ENCODE measurements at places on chromosomes 7 and 10. TPM values are rescaled to one million over a fixed set of nuclear protein-coding genes. Genes with fewer than 3 reads are reported as not detected.

CHCHD1 gene
- total RNA-seq, result 35.0 TPM

MSMB gene
- total RNA-seq, result not detected

GRCh38 chr10:109451879-109452278 is 471.4 kb downstream of the XPNPEP1 start:
- H3K36me3 ChIP-seq, result no peaks in the 10 kb centered on the region
- no peak overlapping the region for H3K27ac ChIP-seq
- H3K4me3 ChIP-seq, result no peak overlapping the region
- DNase-seq, result no peak
- H3K27me3 ChIP-seq, result no peaks in the 10 kb centered on the region

GRCh38 chr7:136399385-136399784 is 422.2 kb upstream of the MTPN start:
- H3K4me1 ChIP-seq, result no peaks in the 10 kb centered on the region
- DNase-seq, result no peak
- H3K27me3 ChIP-seq, result no peaks in the 10 kb centered on the region
- no peak overlapping the region for H3K27ac ChIP-seq
- no peaks in the 10 kb centered on the region for H3K36me3 ChIP-seq

DNA sequence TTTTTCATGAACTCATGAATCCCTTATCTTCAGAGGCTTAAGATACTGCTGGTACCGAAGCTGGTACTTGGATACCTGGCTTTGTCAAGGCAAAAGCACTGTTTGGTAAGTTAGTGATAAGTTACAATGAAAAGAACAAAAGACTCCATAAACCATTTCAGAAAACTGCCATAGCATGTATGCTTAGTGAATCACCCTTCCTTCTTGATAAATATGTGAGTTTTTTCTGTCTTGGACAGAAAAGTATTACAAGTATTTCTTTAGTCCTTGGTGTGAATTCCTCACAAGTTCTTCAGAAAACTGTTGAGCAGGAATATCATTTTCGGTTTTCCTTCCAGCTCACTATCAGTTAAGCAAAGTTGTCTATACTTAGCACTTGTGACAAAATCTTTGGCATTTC is 25.6 kb downstream of the PUS7 start:
- no peak overlapping the region for H3K27ac ChIP-seq
- no peak for DNase-seq
- H3K4me3 ChIP-seq, result no peak overlapping the region
- no peaks in the 10 kb centered on the region for H3K27me3 ChIP-seq
- H3K36me3 ChIP-seq, result peaks cover 7% of the 10 kb centered on the region

- no peaks in the 10 kb centered on the region for H3K27me3 ChIP-seq
- no peak overlapping the region for H3K27ac ChIP-seq
- H3K36me3 ChIP-seq, result no peaks in the 10 kb centered on the region
- DNase-seq, result no peak
- H3K4me3 ChIP-seq, result no peak overlapping the region
Measured at GRCh38 chr10:132848291-132848701, 62.3 kb upstream of the NKX6-2 start.

- H3K27me3 ChIP-seq, result no peaks in the 10 kb centered on the region
- no peak for DNase-seq
- no peak overlapping the region for H3K4me3 ChIP-seq
- no peaks in the 10 kb centered on the region for H3K4me1 ChIP-seq
- H3K36me3 ChIP-seq, result no peaks in the 10 kb centered on the region
Measured at GRCh38 chr7:117405519-117405918, 21.8 kb downstream of the ASZ1 start.

- H3K27me3 ChIP-seq, result no peaks in the 10 kb centered on the region
- no peak for DNase-seq
- no peak overlapping the region for H3K4me3 ChIP-seq
- H3K36me3 ChIP-seq, result no peaks in the 10 kb centered on the region
Measured at GRCh38 chr10:4609251-4609650, 216.8 kb upstream of the AKR1E2 start.

GRCh38 chr10:2431961-2432360 is 635.4 kb upstream of the PFKP start:
- no peak overlapping the region for H3K27ac ChIP-seq
- DNase-seq, result no peak

FBXO24 gene
- not detected for total RNA-seq

GRCh38 chr7:111744501-111745155 is 182.3 kb upstream of the IMMP2L start:
- no peak for DNase-seq
- no peaks in the 10 kb centered on the region for H3K27me3 ChIP-seq
- no peak overlapping the region for H3K4me3 ChIP-seq
- H3K36me3 ChIP-seq, result no peaks in the 10 kb centered on the region
- no peaks in the 10 kb centered on the region for H3K4me1 ChIP-seq

DNA sequence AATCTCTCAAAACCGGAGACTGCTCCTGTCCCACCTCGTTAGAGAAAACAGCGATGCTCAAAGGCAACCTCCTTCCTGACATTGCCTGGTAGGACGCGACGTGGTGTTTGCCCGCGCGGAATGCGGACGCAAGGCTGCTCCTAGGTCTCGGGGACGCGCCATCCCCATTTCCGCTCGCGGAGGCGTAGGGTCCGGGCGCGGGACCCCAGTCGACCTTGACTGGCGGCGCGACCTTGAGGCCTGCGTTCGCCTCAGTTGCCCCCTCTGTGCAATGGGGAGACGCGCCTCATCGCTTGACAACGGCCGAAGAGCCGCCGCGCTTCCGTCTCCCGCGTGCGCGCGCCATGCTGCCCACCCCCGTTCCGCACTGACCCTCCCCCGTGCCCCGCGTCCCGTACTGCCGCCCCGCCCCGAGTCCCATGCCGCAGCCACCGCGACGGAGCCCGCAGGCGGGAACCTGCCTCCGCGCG is 412 bp upstream of the PPIA start:
- H3K36me3 ChIP-seq, result peaks cover 27% of the 10 kb centered on the region
- no peaks in the 10 kb centered on the region for H3K27me3 ChIP-seq
- DNase-seq, result no peak
- H3K4me3 ChIP-seq, result peak overlapping the region; percentile 96

OPTN gene
- total RNA-seq, result 34.0 TPM

DNA sequence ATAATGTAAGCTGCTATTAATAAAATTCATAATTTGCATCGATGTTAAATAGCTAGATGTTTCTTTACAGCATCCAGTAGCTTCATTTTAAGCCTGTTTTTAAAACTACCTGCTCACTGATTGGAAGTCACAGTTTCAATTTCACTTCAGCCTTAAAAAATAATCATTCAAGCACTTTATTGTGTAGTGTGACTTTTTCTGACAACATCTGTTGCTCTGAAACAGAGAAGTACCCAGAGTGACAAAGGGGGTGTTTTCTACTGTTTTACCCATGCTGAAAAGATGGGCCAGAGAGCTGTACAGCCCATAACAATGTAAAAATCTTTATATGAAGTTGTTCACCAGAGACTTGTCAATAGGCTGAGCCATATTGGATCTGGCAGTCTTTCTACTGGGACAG is 437.2 kb downstream of the MDFIC start:
- DNase-seq, result no peak
- no peak overlapping the region for H3K27ac ChIP-seq
- H3K27me3 ChIP-seq, result no peaks in the 10 kb centered on the region
- H3K4me3 ChIP-seq, result no peak overlapping the region
- H3K36me3 ChIP-seq, result no peaks in the 10 kb centered on the region

DNA sequence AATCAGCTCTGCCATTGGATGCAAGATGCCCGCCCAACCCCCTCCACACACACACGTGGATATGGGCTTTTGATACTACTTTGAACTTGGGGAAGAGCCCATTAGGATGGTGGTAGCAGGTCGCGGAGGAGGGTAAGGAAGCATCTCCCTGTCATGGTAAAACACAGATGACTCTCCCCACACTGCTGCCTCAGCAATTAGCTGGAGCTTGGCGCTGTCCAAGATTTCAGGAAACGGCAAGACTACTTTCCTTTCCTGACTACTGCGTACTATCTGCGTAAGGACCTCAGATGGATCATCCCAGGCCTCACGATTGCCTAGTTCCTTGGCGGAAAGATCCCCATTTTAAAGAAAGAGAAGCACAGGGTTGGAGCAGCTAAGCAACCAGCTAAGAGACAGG is 134.3 kb downstream of the C10orf90 start:
- no peak for DNase-seq
- H3K4me3 ChIP-seq, result no peak overlapping the region
- H3K27me3 ChIP-seq, result no peaks in the 10 kb centered on the region
- no peaks in the 10 kb centered on the region for H3K4me1 ChIP-seq
- no peaks in the 10 kb centered on the region for H3K36me3 ChIP-seq

DNA sequence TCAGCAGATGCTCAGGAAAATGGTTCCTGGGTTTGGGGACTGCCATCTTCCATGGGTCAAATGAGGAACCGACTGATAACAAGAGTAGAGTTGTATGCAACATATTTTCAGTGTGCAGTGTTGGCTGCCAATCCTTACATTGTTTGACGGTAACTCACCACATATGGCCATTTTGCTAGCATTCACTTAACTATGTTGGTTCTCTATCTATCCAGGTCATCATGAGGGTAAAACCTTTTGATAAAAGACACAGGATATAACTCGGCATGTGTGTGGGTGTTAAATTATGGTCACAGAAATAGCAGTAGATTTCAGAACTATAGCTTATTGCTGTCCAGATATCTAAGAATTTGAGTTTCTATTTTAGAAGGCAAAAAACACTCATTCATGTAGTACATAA is 140.7 kb upstream of the AOAH start:
- H3K4me1 ChIP-seq, result peaks cover 5% of the 10 kb centered on the region
- no peak overlapping the region for H3K27ac ChIP-seq
- peaks cover 5% of the 10 kb centered on the region for H3K36me3 ChIP-seq

GRCh38 chr7:16668049-16668858 is 22.3 kb downstream of the BZW2 start:
- no peak for DNase-seq
- H3K27me3 ChIP-seq, result no peaks in the 10 kb centered on the region
- H3K4me1 ChIP-seq, result no peaks in the 10 kb centered on the region
- H3K4me3 ChIP-seq, result no peak overlapping the region
- H3K36me3 ChIP-seq, result no peaks in the 10 kb centered on the region
- no peak overlapping the region for H3K27ac ChIP-seq
